Pancreas (tissue), 10 donors: ENCODE measurements at places on chromosomes 2 and 18. TPM values are rescaled to one million over a fixed set of nuclear protein-coding genes. Genes with fewer than 3 reads are reported as not detected.
A peak's percentile ranks its signal among the peaks of the same experiment; 100 is the strongest.

- DNase-seq, result no peak
- H3K4me1 ChIP-seq, result peaks cover 18% of the 10 kb centered on the region
- no peaks in the 10 kb centered on the region for H3K36me3 ChIP-seq
- H3K27me3 ChIP-seq, result no peaks in the 10 kb centered on the region
- no peak overlapping the region for H3K4me3 ChIP-seq
Observed at GRCh38 chr2:84963323-84963691, 7.7 kb upstream of the KCMF1 start.

- H3K4me3 ChIP-seq, result no peak overlapping the region
- H3K36me3 ChIP-seq, result no peaks in the 10 kb centered on the region
- H3K27ac ChIP-seq, result no peak overlapping the region
- DNase-seq, result no peak
- H3K27me3 ChIP-seq, result no peaks in the 10 kb centered on the region
Observed at GRCh38 chr2:220962556-220962955, 609.5 kb downstream of the EPHA4 start.

DNA sequence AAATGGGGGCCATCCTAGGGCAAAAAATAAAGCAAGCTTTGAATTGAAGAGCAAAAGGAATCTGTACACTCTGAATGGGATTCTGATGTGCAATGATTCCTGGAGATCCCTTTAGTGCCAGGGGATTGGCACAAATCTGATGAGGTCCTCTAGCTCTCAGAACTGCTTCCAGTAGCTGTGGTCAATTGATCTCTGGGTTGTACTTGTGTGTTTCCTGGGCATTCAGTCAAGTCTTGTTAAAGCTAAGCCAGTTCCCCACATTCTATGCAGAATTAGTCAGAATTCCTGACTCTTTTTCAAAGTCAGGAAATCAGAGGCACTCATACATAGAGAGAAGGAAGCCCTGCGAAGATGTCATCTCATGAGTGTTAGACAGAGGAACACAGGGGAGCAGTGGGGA, 161.3 kb downstream of the DNER start:
- no peaks in the 10 kb centered on the region for H3K4me1 ChIP-seq
- H3K27ac ChIP-seq, result no peak overlapping the region
- no peaks in the 10 kb centered on the region for H3K36me3 ChIP-seq
- H3K27me3 ChIP-seq, result no peaks in the 10 kb centered on the region
- DNase-seq, result no peak

DNA sequence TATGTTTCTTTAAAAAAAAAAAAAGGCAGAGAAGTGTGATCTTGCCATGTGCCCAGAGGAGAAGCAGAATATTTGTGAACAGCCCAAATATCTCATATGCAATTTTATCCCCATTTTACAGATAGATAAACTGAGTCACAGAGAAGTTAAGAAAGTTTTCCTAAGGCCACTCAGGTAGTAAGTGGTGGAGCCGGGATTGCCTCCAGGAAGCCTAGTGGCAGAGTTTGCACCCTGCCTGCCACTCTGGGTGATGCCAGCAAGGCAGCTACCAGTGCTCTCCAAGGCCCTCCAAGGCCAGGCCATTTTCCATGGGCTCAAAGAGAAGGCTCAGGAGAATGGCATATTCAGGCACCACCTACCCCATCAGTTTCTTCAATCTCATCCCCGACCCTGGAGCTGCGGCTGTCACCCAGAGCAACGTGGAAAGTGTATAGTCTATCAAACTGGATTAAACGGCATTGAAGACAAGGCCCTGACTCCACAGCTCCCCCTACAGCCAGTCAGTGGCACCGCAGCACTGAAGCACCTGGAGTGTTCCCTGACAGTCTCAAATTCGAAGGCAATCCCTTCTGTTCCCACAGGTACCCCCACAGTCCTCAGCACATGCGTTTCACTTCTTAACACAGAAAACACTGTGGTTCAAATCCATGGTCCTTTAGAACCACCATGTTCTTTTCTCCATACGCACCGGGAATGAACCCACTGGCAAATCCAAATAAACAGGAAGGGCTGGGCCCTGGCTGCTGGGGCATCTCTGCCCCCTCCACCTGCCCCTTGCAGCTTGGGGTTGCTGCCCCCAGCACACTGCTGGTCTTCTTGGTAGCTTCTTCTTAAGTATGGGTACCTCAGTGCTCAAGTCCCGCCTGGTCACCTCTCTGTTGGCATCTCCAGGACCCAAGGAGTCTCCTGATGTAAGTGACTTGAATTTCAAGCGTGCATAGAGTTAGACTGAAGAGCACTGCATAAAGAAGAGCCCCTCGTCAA, 175.3 kb downstream of the INHBB start:
- H3K36me3 ChIP-seq, result no peaks in the 10 kb centered on the region
- no peaks in the 10 kb centered on the region for H3K27me3 ChIP-seq
- H3K27ac ChIP-seq, result no peak overlapping the region

DNA sequence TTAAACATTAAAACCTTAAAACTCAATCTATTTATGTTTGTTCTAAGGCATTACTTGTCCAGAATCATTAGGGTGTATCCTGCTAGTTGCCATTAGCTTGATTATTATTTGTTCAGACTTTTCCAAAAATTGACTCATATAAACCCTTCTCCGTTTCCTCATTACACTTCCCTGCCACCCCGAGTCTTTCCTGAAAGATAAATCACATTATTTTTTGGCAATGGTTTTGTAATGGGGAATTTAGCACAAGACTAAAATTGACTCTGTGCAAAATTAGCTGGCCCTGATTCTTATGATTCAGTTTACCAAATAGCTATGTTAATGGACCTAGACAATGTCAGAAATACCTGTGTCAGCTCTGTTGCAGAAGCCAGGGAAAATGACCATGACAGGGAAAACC, 112.2 kb upstream of the NT5C1B start:
- no peaks in the 10 kb centered on the region for H3K4me1 ChIP-seq
- H3K27ac ChIP-seq, result no peak overlapping the region
- no peak overlapping the region for H3K4me3 ChIP-seq
- DNase-seq, result no peak
- H3K36me3 ChIP-seq, result no peaks in the 10 kb centered on the region
- no peaks in the 10 kb centered on the region for H3K27me3 ChIP-seq

GRCh38 chr2:45291296-45291701, 282.0 kb upstream of the SIX2 start:
- H3K27ac ChIP-seq, result no peak overlapping the region
- DNase-seq, result no peak
- no peaks in the 10 kb centered on the region for H3K36me3 ChIP-seq
- no peaks in the 10 kb centered on the region for H3K4me1 ChIP-seq
- H3K4me3 ChIP-seq, result no peak overlapping the region

GRCh38 chr2:136107051-136108033, 10.6 kb downstream of the CXCR4 start:
- H3K27me3 ChIP-seq, result no peaks in the 10 kb centered on the region
- H3K4me3 ChIP-seq, result no peak overlapping the region
- no peak for DNase-seq
- no peaks in the 10 kb centered on the region for H3K4me1 ChIP-seq
- no peak overlapping the region for H3K27ac ChIP-seq
- no peaks in the 10 kb centered on the region for H3K36me3 ChIP-seq

- no peaks in the 10 kb centered on the region for H3K27me3 ChIP-seq
- DNase-seq, result no peak
- no peak overlapping the region for H3K27ac ChIP-seq
- H3K36me3 ChIP-seq, result no peaks in the 10 kb centered on the region
- H3K4me1 ChIP-seq, result no peaks in the 10 kb centered on the region
Observed at GRCh38 chr2:8796315-8796848, 41.0 kb downstream of the KIDINS220 start.

DNA sequence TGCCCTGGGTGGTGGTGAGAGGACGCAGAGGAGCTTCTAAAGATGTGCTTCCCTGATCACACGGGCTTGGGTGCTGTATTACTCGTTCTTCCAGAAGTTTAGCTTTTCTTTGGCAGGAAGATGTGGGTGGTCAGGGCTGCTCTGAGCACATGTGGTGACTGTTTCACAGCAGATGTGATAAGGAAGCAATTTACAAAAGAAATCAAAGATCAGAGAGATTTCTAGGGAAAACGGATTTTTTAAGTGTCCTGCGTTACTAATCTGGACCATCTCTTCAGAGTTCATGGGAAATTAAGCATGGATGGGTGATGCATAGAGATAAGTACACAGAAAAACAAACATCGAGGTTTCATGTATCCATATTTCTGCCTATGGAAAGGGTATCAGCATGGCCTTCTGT, 99.4 kb downstream of the WDSUB1 start:
- no peak for DNase-seq
- H3K4me3 ChIP-seq, result no peak overlapping the region
- H3K4me1 ChIP-seq, result no peaks in the 10 kb centered on the region
- H3K27me3 ChIP-seq, result no peaks in the 10 kb centered on the region

GRCh38 chr2:195651046-195651445, 6.0 kb upstream of the SLC39A10 start:
- no peak overlapping the region for H3K4me3 ChIP-seq
- no peak overlapping the region for H3K27ac ChIP-seq
- no peaks in the 10 kb centered on the region for H3K36me3 ChIP-seq
- no peak for DNase-seq
- no peaks in the 10 kb centered on the region for H3K4me1 ChIP-seq
- no peaks in the 10 kb centered on the region for H3K27me3 ChIP-seq

- no peaks in the 10 kb centered on the region for H3K27me3 ChIP-seq
- H3K36me3 ChIP-seq, result no peaks in the 10 kb centered on the region
- H3K27ac ChIP-seq, result no peak overlapping the region
- H3K4me1 ChIP-seq, result no peaks in the 10 kb centered on the region
Observed at GRCh38 chr18:73948497-73948896, 199.1 kb downstream of the FBXO15 start.

- no peak for DNase-seq
- H3K36me3 ChIP-seq, result no peaks in the 10 kb centered on the region
- no peak overlapping the region for H3K4me3 ChIP-seq
- no peaks in the 10 kb centered on the region for H3K4me1 ChIP-seq
Observed at GRCh38 chr2:43798300-43798699, 24.5 kb downstream of the DYNC2LI1 start.

DNA sequence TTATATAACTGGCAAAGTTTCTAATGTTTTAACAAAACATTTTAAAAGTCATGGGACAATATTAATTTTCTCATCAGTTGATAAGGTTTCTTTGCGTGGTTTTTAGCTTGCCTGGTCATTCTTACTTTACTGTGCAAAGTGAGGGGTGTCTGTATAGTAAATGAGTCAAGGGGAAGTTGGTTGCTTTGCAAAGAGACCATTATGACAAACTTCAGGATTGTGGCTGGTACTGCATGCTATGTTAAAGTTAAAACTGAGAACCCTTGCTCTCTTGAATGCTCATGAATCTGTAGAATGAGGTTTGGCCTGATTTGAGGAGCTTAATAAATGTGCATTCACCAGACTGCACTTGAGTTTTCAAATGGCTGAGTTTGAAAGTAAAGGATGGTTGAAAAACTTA, 47.0 kb downstream of the COL4A4 start:
- H3K36me3 ChIP-seq, result no peaks in the 10 kb centered on the region
- H3K27ac ChIP-seq, result no peak overlapping the region
- DNase-seq, result no peak
- H3K4me1 ChIP-seq, result no peaks in the 10 kb centered on the region
- no peaks in the 10 kb centered on the region for H3K27me3 ChIP-seq
- H3K4me3 ChIP-seq, result no peak overlapping the region

DNA sequence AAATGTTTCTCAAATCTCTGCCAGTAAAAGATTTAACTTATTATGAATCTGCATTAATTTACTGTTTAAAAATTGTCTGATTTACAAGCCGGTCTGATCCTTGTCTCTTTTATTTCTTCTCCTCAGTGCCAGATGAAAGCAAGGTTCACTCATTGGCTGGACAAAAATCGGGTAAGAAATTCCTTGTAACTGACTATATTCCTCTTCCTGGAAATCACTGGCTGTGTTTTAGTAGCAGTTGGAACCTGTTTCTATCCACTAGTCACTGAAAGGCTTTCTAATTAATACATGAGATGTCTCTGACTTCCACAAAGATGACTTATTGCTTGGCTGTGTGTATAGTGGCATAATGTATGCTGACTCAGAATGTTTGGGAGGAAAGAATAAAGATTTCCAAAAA, 436.6 kb upstream of the NRP2 start:
- no peak overlapping the region for H3K4me3 ChIP-seq
- H3K4me1 ChIP-seq, result no peaks in the 10 kb centered on the region
- no peak for DNase-seq
- no peaks in the 10 kb centered on the region for H3K27me3 ChIP-seq

- no peaks in the 10 kb centered on the region for H3K36me3 ChIP-seq
- no peaks in the 10 kb centered on the region for H3K27me3 ChIP-seq
- no peaks in the 10 kb centered on the region for H3K4me1 ChIP-seq
Observed at GRCh38 chr18:23209031-23209430, 73.7 kb downstream of the CABLES1 start.

DNA sequence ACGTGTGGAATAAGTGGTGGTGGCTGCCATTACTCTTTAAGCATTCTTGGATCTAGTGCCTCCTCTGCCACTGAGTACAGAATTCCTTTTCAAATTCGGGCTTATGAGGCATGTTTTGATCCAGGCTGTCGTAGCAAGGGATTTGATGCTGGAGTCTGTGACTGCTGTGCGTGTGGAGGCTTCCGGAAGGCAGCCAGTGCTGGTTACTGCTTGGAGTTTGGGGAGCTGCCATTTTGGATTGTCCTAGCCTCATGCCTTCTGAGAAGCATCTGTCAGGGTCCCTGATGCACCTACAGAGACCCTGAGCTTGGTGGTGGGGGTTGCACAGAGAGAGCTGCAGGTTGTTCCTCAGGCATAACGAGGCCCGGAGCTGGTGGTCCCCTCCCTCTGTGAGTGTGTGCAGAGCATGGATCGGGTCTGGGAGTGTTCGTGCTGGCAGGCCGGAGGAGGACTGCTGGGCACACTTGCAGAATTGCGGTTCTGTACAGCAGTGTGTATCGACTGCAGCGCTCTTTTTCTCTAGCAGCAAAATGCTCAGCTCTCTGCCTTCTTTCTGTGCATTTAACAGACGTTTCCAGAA, 7.7 kb downstream of the HPCAL1 start:
- no peaks in the 10 kb centered on the region for H3K27me3 ChIP-seq
- no peak for DNase-seq
- H3K27ac ChIP-seq, result no peak overlapping the region
- H3K36me3 ChIP-seq, result no peaks in the 10 kb centered on the region
- peaks cover 20% of the 10 kb centered on the region for H3K4me1 ChIP-seq
- H3K4me3 ChIP-seq, result no peak overlapping the region

- H3K36me3 ChIP-seq, result no peaks in the 10 kb centered on the region
- H3K4me1 ChIP-seq, result no peaks in the 10 kb centered on the region
- H3K27me3 ChIP-seq, result no peaks in the 10 kb centered on the region
- peak; percentile 60 for DNase-seq
- no peak within 1 kb of the TSS for H3K4me3 ChIP-seq
Observed at GRCh38 chr18:26133652-26134051, at the start of gene PSMA8. TSS of gene PSMA8 (plus strand) at chr18:26133869. CDS start at chr18:26133966, 97 bp downstream.

- no peak overlapping the region for H3K27ac ChIP-seq
- no peak for DNase-seq
- H3K27me3 ChIP-seq, result no peaks in the 10 kb centered on the region
- no peak overlapping the region for H3K4me3 ChIP-seq
- H3K36me3 ChIP-seq, result no peaks in the 10 kb centered on the region
Observed at GRCh38 chr18:9926223-9926894, 12.5 kb downstream of the VAPA start.

The CKAP2L gene
- 0.64 TPM for total RNA-seq

The MC4R gene
- total RNA-seq, result not detected

The UXS1 gene
- 16.6 TPM for total RNA-seq

The RGPD8 gene
- 15.4 TPM for total RNA-seq

The PDE1A gene
- 4.2 TPM for total RNA-seq

The IMPA2 gene
- total RNA-seq, result 277 TPM

The CABYR gene
- total RNA-seq, result 0.25 TPM
